Erythroblast (primary cell): ENCODE measurements at places on chromosomes 16 and 17.

DNA sequence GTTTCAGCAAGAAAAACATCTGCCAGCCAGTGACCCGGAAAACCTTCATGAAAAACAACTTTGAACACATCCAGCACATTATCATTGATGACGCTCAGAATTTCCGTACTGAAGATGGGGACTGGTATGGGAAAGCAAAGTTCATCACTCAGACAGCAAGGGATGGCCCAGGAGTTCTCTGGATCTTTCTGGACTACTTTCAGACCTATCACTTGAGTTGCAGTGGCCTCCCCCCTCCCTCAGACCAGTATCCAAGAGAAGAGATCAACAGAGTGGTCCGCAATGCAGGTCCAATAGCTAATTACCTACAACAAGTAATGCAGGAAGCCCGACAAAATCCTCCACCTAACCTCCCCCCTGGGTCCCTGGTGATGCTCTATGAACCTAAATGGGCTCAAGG lies 22.2 kb downstream of the SLFN5 start:
- DNase-seq = no peak

- DNase-seq = no peak
Measured at GRCh38 chr17:537133-537532, 177.5 kb downstream of the VPS53 start.

DNA sequence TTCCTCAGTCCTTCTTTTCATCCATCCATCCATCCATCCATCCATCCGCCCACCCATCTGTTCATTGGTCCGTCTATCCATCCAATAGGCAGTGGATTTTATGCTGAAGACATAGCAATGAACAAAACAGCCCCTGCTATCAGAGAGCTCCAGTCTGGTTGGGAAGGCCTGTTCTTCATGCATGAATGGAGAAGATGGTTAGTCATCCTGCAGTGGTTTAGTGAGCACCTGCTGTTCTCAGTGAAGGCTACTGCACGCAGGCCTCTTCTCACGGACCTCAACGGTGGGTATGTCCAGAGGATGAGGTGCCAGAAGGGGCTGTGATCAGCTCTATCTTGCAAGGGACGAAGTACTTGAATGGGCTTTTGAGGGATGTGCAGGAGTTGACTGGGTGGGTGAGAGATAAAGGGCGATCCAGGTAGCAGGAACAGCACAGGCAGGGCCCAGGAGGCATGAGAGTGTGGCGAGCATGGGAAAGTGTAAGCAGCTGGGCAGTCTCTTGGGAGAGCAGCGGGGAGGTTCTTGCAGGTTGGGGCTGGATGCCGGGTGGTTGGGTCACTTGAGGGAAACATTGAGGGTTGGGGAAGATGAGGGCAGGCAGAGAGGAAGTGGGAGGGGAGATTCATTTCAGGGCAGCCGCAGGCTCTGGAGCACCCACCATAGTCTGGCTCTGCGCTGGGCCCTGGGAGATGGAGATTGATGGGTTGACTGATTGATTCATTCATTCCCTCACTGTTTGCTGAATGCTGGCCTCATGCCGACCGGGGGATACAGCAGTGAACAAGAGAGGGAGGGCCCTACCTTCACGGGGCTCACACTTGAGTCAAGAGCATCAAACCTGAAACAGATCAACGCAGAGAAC lies 115.0 kb upstream of the CIBAR2 start:
- no peak for DNase-seq

DNA sequence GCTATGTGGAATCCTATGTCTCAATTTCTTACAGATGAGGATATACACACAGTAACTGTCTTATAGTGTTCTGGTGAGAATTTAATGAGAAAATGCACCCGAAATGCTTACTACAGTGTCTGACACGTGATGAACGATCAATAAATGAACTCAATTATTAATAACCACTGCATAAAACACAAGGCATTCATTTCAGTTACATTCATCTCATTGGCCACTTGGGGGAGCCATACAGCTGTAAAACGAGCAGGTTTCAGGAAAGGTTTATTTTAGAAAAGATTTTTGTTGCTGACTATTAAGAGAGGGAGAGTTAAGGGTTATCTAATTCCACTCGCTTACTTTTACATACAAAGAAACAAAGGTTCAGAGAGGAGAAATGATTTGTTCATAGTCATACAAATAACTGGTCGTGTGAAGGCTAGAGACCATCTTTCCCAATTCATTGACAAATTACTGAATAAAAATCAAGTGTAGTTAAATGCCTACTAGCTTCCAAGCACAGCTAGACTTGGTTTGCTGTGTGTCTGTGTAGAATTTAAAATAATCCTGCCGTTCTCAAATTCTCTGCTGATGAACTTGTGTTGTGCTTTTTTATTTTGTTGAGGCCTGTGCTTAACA lies 160.1 kb downstream of the MAP2K4 start:
- peak; percentile 69 for DNase-seq

DNA sequence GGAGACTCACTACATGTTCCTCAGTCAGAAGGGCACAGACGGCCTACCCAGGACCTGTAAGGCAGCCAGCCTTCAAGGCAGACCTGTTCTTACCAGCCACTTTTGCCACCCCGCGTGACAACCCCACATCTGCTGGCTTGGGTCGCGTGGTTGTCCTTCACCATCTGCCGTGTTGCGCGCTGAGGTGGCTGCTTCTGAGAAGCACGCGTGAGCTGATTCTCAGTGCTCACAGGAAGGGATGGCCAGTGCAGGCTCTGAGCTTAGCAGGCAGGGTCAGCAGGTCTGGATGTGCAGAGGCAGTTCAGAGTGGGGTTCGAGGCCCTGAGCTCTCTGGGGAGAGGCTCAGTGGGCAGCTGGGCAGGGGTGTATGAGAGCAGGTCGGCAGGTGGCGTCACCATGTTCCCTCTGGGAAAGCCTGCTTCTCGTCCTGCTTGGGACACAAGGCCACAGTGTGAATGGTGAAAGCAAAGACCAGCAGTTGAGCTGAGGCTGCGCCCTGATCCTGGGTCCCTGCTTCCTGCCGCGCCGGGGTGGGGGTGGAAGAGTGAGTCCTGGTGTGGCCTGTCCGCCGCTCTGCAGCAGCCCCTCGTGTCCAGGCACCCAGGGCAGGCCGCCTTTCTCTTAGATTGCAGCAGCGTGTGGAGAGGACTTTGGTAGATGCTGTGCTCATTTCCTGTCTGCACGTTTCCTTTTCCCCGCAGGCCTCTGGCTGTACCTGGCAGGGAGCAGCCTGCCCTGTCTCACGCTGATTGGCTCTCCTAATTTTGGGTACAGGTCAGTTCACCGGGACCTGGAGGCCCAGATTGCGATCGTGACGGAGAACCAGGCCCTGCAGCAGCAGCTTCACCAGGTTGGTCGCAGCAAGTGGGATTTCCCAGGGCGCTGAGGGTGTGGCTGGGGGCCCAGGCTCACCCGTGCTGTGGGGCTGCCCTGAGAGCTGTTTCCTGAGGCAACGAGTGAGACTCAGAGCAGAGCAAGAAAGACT lies 36.0 kb downstream of the PGS1 start:
- DNase-seq = no peak

DNA sequence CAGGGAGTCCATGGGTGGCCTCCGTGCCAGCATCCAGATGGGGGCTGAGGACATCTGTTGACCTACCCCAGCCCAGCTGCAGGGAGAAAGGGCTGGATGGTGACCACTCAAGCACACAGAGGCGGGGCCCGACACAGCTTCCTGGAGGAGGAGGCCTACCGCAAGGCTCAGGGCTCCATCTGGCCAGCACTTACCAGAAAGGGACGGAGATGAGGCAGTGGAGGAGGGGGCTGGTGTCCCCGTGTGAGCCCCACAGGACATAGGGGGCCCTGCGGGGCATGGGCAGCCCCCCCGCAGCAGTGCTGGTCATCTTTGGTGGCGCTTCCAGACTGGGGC lies 147.5 kb upstream of the CIBAR2 start:
- no peak for DNase-seq

DNA sequence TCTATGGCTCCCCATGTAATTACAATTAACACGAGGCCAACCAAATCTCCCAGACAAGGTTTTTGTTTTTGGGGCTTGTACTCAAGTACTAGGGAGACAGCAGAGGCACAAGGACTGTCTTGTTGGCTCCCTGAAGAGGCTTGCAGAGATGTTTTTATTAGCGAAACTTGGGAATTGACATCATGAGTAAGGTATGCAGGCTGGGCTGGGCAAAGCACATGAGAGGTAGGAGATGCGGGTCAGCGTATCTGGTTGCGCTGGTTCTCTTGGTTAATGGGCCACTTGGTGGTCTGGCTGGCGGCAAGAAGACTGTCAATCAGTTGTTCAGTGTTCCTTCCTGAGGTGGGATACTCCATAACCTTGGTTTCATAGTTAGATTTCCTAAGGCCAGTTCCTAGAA lies 28.9 kb downstream of the LCMT1 start:
- DNase-seq = no peak

DNA sequence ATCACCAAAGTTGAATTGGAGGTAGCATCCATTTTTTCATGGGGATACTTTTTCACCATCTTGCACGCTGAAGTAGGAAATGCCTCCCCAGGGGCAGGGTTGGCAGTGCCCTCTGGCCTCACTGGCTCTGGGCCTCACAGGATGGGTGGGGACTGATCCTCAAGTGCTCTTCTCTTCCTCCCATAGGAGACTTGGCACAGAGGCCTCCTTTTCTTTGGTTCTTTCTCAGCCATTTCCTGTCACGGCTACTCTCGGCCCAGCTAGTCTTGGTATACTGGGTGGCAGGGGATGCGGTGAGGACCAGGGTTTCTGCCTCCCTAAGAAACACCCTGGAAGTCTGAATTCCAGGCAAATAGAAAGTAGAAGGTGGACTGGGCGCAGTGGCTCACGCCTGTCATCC lies 58.2 kb downstream of the PECAM1 start:
- DNase-seq = no peak

DNA sequence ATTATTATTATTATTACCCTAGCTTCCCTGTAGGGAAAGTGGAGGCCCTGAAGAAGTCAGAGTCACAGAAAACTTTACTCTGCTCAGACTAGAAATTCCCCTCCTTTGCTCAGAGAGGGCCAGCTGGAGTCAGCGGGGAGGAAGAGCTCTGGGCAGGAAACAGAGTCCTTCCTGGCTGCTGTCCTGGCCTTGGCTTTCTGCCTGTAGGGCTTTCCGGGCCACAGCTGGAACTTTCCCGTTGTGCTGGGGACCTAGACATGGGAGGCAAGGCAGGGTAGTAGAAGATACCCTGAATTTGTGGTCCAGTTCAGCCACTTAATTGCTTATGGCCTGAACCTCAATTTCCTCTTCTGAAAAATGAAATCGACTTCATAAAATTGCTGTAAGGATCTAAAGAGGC lies 14.0 kb upstream of the CCL2 start:
- DNase-seq = no peak

DNA sequence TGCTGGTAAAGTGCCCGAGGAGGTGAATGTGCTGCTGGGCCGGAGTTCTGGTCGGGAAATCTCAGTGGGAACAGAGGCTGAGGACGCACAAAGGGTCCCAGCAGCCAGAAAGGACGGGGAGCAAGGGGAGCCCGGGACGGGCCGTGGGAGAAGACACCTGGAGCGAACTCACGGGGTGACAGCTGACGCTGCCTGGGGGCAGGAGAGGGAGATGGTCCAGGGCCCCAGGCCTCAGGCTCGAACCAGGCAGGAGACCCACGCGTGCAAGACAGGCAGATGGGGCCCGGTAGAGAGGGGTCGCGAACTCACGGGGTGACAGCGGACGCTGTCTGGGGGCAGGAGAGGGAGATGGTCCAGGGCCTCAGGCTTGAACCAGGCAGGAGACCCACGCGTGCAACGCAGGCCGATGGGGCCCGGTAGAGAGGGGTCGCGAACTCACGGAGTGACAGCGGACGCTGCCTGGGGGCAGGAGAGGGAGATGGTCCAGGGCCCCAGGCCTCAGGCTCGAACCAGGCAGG lies 72.9 kb downstream of the METRNL start:
- DNase-seq = no peak

DNA sequence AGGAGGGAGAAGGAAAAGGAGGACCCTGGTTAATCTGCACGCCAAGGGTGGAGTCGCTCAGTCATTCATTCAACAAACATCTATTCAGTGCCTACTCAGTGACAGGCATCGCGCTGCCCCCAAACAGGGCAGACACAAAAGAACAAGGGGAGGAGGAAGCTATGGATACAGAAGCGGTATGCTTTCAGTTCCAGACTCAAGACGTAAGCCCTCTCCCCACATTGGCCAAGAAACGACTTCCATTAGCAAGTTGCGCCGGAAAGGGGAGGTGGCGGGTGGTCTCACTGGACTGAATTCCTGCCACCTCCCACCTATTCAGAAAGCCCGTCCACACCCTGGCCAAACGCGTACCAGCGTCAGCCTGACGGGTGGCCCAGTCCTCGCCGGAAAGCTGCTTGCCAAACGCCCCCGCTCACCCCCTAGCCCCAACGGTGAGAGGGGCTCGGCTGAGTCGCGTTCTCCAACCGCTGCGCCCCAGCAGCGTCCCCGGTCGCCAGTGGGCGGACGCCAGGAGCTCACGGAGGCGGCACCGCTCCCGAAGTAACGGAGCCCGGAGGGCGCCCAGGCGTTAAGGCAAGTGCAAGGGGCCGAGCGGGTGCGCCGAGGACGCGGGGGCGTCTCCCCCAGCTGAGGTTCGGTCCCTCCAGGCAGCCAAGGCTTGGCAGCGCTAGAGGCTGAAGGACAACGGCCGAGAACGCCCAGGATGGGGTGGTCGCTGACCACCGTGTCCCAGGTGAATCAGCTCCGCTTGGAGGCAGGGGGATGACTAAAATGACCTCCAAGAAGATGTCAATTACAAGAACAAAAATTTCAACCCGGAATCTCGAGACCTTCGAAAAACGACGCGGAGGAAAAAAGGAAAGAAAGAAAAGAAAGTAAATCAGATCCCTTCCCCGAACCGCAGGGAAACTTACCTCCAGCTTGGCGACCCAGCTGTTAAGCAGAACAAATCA lies 470.7 kb downstream of the SOX9 start:
- no peak for DNase-seq

DNA sequence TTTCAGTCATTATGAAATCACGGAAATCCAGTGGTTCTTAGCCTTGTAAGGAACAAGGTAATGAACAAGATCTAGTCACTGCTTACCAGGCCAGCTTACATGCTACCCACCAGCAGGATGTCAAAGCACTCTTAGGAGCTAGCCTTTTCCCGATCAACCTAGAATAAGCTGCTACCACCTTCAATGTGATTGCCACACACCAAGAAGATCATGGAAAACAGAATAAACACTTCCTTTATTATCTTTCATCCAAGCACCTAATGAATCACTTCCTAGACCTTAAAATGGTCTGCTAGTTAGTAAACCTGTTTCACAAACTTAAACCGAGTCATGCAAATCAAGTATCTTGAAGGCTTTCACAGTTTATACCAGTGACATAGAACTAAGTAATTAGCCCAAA lies 5.0 kb downstream of the BBS2 start:
- no peak for DNase-seq

DNA sequence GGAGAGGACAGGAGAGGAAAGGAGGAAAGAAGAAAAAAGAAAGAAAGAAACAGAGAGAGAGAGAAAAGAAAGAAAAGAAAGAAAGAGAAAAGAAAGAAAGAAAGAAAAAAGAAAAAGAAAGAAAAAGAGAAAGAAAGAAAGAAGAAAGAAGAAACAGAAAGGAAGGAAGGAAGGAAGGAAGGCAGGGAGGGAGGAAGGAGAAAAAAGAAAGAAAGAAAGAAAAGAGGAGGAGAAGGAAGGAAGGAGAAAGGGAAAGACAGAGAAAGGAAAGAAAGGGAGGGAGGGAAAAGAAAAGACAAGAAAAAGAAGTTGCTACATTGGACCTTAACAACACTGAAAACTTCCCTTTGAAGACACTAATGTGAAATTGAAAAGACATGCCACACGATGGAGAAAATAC lies 56.6 kb upstream of the CCL2 start:
- no peak for DNase-seq
